ENCODE measurements at places on chromosomes 6 and 20.
A peak's percentile ranks its signal among the peaks of the same experiment; 100 is the strongest.

- DNase-seq = no peak
Observed at GRCh38 chr6:87993356-87993755, 54.3 kb upstream of the SPACA1 start.

DNA sequence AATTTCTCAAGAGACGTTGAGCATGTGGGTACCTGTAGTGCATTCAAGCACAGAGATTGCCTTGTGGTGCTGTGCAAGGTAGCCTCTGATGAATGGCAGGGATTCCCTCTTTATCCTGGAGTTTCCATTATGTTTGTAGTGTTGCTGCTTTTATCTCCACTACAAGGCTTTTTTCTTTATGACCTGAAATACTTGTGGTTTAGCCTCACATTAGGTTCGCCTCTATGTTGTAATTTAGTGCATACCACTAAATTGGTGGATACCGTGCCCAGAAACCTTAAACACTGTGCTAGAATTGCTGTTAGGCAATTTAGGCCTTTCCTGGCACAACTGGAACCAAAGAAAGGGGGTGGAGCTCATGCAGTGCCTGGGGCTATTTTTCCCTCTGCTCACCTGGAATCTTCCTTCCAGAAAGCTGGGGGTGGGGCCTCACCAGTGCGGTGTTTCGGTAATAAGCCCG is 76.8 kb downstream of the NCOA7 start:
- no peak for DNase-seq

DNA sequence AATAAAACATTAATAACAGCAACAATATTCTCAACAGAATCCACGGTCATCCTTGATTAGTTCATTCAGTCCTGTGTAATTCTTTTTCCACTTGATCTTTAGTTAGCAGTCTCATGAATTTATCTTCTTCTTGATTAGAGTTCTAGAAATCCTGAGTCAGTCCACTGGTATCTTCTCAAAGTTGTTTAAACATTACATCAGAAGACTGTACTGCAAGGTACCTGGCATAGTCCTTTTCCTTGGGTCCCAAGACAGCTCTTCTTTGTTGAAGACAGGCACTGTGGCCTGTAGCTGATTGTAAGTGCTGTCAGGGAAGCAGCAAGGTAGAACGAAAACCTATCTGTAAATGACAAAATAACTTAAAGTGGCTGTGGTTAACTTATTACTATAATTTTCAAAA is 11.8 kb downstream of the MAP3K4 start:
- no peak for DNase-seq

- DNase-seq = no peak
Observed at GRCh38 chr6:41372832-41373626, 37.6 kb downstream of the NCR2 start.

DNA sequence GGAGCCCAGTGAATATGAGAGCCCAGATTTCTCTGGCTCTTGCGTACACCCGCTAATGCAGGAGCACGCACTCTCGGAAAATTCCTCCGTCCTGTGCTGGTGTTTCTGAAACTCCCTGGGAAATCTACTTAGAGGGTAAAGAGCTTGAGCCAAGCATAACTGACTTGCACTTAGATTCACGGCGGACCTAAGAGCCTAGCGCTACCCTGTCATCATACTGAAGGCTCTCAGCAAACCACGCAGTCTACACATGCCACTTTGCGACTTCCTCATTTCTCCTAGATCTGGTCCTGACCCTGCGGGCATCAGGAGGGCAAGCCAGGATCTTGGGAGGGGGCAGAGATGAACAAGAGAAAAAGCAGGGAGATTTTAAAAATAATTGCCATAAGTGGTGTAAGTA is 324.7 kb downstream of the CD83 start:
- no peak for DNase-seq

- no peak for DNase-seq
Observed at GRCh38 chr6:36608788-36609563, 14.8 kb downstream of the SRSF3 start.

GRCh38 chr6:7786214-7786661 is 60.3 kb downstream of the BMP6 start:
- DNase-seq = no peak

- no peak for DNase-seq
Observed at GRCh38 chr6:129890701-129891100, 29.6 kb upstream of the TMEM244 start.

DNA sequence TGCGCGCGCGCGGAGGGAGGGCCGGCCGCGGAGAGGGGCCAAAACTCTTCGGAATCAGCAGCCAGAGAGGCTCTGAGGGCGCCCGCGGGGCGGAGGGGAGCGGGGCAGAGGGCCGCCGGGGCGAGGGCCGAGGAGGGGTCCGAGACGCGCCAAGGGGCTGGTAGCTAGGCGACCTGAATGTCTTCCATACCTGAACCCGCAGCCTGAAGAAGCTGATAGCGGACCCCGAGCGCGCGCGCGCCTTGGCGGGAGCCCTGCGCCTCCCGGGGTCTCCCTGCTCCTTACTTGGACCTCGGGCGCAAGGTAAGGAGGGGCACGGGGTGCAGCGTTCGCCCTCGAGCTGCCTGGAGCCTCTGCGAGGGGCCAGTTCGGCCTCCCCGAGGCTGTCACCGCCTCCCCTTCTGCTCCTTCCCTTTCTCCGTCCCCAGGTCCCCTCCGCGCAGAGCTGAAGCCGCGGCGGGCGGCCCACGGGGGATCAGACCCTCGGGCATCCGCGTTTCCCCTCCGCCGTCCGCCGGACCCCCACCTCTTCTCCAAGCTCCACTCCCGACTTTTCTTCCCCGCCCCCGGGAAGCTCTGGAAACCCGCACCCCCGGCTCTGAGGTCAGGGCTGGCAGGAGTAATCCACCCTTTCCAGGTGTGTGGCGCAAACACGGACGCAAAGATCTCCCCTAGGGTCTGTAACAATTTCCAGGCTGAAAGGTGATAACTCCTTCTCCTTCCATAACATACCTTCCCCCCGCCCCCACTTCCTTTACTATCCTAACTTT is 13.1 kb upstream of the DEK start:
- no peak for DNase-seq

GRCh38 chr6:107179004-107179403 is 63.7 kb upstream of the BEND3 start:
- DNase-seq = peak; percentile 10

DNA sequence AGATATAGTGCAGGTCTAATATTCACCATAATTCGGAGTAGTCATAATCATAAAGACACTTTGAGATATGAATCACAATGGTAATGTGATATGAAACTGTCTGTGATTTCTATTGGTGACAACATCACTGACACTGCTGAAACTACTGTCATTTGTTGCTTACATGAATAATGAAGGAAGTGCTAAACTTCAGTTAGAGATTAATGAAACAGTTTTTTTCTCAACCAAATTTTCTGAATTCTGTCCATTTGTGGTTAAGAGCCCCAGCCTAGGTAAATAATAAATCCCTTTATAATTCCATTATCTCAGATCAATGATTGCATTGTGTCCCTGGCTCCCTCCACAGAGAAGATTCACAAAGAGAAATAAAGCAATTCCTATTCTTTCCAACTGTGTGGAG is 122.6 kb downstream of the HIVEP2 start:
- no peak for DNase-seq

- DNase-seq = no peak
Observed at GRCh38 chr6:10141746-10142443, 273.0 kb downstream of the TFAP2A start.

DNA sequence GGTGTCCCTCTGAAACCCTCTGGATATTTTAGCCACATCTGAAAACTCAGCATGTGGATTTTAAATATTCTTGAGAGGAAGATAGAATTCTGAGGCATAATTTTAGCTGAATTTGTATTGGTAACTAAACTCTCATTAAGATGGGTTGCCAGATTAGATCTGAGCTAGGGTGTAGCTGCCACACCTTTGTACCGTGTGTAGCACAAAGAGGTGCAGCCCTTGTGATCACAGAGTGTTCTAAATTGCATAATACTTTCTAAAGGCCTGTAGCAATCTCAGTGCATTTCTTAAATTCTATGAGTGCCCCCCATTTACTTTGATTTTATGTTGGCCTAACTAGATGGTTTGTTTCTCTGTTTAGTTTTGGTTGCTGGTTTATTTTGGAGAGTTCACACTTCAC is 53.0 kb downstream of the FLRT3 start:
- DNase-seq = no peak

GRCh38 chr20:48897305-48898010 is 24.1 kb upstream of the ARFGEF2 start:
- DNase-seq = no peak

GRCh38 chr6:42968783-42969182 is 8.2 kb downstream of the GNMT start:
- no peak for DNase-seq

- no peak for DNase-seq
Observed at GRCh38 chr6:5025911-5026819, 22.3 kb upstream of the RPP40 start.

DNA sequence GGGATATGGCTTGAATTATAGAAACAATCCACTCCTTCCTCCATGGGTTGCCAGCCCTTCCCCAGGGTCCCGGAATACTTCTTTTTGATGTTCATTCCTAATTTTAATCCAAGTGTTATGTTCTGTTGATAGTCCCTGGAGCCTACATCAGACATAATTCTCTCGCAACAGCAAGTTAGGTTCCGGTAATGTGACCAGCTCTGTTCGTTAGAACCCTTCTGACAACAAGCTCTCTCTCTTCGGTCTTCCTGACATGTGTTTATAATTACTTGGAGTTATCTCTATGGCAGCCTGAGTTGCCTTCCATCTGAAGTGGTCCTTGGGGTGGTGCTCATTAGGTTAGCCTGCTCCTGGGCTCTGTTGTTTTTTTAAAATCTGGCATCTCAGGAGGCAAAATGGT is 506.9 kb upstream of the JARID2 start:
- DNase-seq = no peak

DNA sequence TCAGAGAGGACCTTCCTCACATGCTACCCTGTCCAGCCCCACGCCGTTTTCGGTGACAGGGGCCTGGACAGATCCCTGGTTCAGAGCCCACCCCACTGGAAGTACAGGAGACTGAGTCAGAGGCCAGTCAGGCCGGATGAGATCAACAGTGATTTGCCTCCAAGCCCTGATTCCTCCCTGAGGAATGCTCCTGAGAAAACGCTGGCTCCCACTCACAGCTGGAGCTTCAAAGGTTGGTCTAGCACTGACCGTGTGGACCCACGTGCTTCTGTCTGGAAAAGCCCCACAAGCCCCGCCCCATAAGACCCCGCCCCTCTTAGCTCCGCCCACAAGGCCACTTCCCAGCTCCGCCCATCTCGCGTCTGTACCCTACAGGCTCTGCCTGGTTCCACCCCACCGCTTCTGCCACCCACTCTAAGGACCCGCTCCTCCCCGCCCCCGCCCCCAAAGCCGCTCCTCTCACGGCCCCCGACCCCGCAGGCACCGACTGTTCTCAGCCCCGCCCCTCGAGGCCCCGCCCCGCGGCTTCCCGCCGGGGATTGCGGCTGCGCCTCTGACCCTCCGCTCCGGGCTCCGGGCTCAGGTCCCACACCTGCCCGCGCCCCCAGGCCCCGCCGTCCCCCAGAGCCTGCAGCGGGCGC is 64.9 kb upstream of the BHLHE23 start:
- DNase-seq = peak; percentile 31

- no peak for DNase-seq
Observed at GRCh38 chr6:6946206-6947155, 161.3 kb upstream of the RREB1 start.

GRCh38 chr6:89792881-89793280 is 26.7 kb downstream of the MDN1 start:
- no peak for DNase-seq

GRCh38 chr6:114376611-114377175 is 33.9 kb upstream of the HS3ST5 start:
- DNase-seq = no peak

GRCh38 chr6:134657751-134658527 is 292.0 kb downstream of the ALDH8A1 start:
- DNase-seq = no peak

- DNase-seq = no peak
Observed at GRCh38 chr20:38267296-38267695, 6.8 kb upstream of the KIAA1755 start.
